ENCODE measurements at places on chromosomes 7 and 10. TPM values are rescaled to one million over a fixed set of nuclear protein-coding genes. Genes with fewer than 3 reads are reported as not detected.

C1GALT1 gene
- total RNA-seq = 10.0 TPM

MYO3A gene
- 0.33 TPM for total RNA-seq

NPSR1 gene
- not detected for total RNA-seq

OR9A2 gene
- total RNA-seq = not detected

FXYD4 gene
- total RNA-seq = not detected

AOAH gene
- total RNA-seq = 3.8 TPM

CRTAC1 gene
- 1.5 TPM for total RNA-seq

NKX1-2 gene
- total RNA-seq = not detected

DNA sequence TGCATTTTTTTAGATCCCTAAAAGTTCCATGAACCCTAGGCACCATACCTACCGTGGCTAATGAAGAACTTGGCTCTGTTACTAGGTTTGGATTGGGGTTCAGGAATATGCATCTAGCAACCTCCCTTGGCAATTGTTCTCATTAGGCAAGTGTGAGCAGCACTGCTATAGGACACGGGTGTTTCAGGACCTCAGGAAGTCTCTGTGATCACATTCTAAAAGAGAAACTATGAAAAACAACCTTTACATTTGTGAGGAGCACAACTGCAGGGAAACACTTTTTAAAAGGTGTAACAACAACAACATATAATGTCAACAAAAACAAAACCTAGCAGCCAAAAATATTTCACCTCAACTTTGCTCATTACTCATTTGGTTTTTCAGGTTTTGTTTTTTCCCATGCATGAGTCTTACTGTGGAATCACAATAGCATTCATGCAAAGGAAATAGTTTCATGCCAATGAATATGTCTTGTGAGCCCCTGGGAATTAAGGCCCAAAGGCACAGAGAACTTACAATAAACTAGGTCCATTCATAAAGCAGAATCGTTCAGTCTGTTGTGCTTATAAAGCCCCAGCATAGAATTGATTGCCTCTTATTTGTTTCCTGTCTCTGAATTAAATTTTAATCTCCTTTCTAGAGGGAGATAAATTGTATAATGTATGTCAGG, 255.7 kb upstream of the DGKB start:
- no peak for DNase-seq
- H3K36me3 ChIP-seq = no peaks in the 10 kb centered on the region
- H3K27ac ChIP-seq = peak overlapping the region; percentile 57
- no peak overlapping the region for H3K4me3 ChIP-seq

GRCh38 chr10:101935431-101935830, 91.8 kb upstream of the KCNIP2 start:
- no peaks in the 10 kb centered on the region for H3K27me3 ChIP-seq
- H3K27ac ChIP-seq = no peak overlapping the region
- H3K36me3 ChIP-seq = no peaks in the 10 kb centered on the region
- DNase-seq = no peak

GRCh38 chr7:34070511-34071323, 165.4 kb downstream of the BMPER start:
- H3K4me1 ChIP-seq = peaks cover 19% of the 10 kb centered on the region
- no peak overlapping the region for H3K27ac ChIP-seq
- DNase-seq = no peak
- no peak overlapping the region for H3K4me3 ChIP-seq

DNA sequence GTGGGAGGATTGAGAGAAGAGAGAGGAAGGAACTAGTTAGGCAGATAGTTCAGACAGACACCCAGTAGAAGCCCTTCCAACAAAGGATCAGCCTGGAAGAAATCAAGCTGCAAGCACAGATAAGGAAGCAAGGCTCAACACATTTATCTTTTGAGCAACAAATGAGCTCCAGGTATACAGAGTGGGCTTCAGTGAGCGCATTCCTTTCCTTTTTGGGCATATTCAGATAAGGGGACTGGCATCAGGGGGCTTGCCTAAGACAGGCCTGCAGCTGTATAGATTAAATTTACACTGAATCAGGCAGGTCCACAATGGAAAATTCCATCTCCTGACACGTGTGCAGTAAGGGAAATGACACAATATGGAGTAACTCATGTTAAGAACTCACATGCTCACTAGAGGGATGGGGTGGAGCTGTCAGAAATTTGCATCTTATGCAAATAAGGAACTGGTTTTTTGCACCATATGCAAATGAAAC, 147.2 kb downstream of the AKR1D1 start:
- H3K4me3 ChIP-seq = no peak overlapping the region
- H3K4me1 ChIP-seq = no peaks in the 10 kb centered on the region
- no peaks in the 10 kb centered on the region for H3K27me3 ChIP-seq
- H3K36me3 ChIP-seq = no peaks in the 10 kb centered on the region

DNA sequence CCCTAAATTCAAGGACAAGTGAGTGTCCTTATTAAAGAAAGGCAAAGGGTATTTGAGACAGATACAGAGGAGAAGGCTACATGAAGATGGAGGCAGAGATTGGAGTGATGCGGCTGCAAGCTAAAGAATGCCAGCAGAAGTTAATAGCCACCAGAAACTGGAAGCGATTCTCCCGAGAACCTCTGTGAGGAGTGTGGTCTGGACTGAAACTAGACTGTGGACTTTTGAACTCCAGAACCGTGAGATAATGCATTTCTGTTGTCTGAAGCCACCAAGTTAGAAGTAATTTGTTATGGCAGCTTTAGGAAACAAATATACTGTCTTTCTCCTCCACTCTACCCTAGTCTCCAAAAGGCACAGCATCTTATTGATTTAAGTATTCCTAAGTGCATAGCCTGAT, 80.3 kb upstream of the CREB5 start:
- H3K4me1 ChIP-seq = no peaks in the 10 kb centered on the region
- H3K27me3 ChIP-seq = no peaks in the 10 kb centered on the region
- no peak for DNase-seq
- H3K36me3 ChIP-seq = no peaks in the 10 kb centered on the region
- H3K4me3 ChIP-seq = no peak overlapping the region

GRCh38 chr7:17098515-17098914, 199.9 kb upstream of the AHR start:
- peaks cover 13% of the 10 kb centered on the region for H3K4me1 ChIP-seq
- H3K27ac ChIP-seq = no peak overlapping the region
- H3K27me3 ChIP-seq = no peaks in the 10 kb centered on the region
- no peak overlapping the region for H3K4me3 ChIP-seq
- no peak for DNase-seq

- H3K4me3 ChIP-seq = no peak overlapping the region
- no peak overlapping the region for H3K27ac ChIP-seq
- no peaks in the 10 kb centered on the region for H3K27me3 ChIP-seq
- no peak for DNase-seq
- no peaks in the 10 kb centered on the region for H3K4me1 ChIP-seq
- H3K36me3 ChIP-seq = no peaks in the 10 kb centered on the region
Observed at GRCh38 chr10:74981831-74982633, 129.4 kb upstream of the SAMD8 start.

- H3K27me3 ChIP-seq = no peaks in the 10 kb centered on the region
- no peak overlapping the region for H3K27ac ChIP-seq
- H3K4me3 ChIP-seq = no peak overlapping the region
- H3K36me3 ChIP-seq = no peaks in the 10 kb centered on the region
- H3K4me1 ChIP-seq = no peaks in the 10 kb centered on the region
Observed at GRCh38 chr10:132156382-132156781, 30.4 kb upstream of the DPYSL4 start.

DNA sequence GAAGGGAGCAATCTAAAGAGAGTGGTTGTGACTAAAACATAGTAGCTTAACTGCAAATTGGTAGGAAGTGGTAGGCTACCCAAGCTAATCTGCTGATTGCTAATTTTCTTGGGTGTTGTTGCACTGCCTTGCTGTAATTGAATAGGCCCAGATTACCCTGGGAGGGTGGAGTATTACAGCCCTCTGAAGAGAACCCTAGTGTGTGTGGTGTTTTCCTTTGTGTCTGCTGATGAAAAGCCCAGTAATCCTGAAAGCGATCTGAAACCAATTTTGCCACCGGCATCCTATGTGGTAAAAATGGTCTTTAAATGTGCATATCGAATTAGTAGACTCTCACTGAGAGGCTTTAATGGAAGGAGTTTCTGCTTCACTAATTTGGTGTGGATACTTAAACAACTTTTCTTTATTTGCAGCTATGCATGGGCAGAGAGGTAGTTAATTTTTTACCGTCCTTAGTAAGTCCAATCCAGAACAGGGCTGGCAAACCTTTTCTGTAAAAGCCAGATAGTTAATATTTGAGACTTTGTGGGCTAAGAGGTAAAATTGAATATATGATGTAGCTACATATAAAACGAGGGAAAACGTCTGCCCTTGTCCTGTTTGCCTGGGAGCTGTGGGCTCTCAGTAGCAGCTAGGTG, 92.5 kb downstream of the CSTF2T start:
- H3K4me1 ChIP-seq = no peaks in the 10 kb centered on the region
- no peak overlapping the region for H3K4me3 ChIP-seq

DNA sequence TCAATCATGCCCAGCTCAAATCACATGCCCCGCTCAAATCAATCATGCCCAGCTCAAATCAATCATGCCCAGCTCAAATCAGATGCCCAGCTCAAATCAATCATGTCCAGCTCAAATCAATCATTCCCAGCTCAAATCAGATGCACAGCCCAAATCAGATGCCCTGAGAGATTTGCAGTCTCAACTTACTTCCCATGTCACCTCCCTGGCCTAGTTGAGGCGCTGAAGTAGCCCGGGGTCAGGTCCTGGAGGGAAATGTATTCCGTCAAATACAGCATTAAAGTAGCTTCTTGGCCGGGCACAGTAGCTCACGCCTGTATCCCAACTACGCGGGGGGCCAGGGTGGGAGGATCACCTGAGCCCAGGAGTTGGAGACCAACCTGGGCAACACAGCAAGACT, 15.7 kb upstream of the PRKAR1B start:
- H3K4me1 ChIP-seq = no peaks in the 10 kb centered on the region
- H3K4me3 ChIP-seq = no peak overlapping the region
- no peak overlapping the region for H3K27ac ChIP-seq
- no peaks in the 10 kb centered on the region for H3K27me3 ChIP-seq
- DNase-seq = no peak
- H3K36me3 ChIP-seq = peaks cover 43% of the 10 kb centered on the region

DNA sequence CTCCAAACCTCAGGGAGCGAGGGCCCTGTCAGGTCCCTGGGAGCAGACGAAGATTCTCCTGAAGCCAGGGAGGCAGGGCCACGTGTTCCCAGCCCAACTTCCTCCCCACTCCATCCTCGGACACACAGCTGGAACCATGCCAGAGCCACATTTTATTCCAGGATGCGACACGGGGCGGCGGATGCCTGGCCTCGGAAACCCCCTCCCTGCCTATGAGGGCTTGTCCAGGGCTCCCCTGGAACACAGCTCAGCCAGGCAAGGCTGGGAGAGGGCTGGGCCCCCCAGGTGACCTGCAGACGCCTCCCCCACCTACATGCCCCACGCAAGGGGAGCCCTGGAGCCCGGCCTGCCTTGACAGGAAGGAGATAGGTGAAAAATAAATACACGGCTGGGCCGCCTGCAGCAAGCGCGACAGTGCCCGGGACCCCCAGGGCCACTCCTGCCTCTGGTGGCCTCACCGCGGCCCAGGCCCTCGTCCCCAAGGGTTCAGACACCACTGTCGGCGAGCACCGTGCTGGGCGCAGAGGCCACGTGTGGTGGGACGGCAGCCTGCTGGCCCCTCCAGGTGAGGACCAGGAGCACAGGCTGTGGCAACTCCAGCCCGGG, 21.5 kb downstream of the GET4 start:
- H3K27ac ChIP-seq = peak overlapping the region; percentile 40
- H3K4me1 ChIP-seq = peaks cover 22% of the 10 kb centered on the region
- H3K4me3 ChIP-seq = no peak overlapping the region

- H3K27ac ChIP-seq = peak overlapping the region; percentile 56
- no peak overlapping the region for H3K4me3 ChIP-seq
- H3K36me3 ChIP-seq = no peaks in the 10 kb centered on the region
- H3K4me1 ChIP-seq = no peaks in the 10 kb centered on the region
- H3K27me3 ChIP-seq = no peaks in the 10 kb centered on the region
Observed at GRCh38 chr10:3090914-3091787, 23.8 kb downstream of the PFKP start.

DNA sequence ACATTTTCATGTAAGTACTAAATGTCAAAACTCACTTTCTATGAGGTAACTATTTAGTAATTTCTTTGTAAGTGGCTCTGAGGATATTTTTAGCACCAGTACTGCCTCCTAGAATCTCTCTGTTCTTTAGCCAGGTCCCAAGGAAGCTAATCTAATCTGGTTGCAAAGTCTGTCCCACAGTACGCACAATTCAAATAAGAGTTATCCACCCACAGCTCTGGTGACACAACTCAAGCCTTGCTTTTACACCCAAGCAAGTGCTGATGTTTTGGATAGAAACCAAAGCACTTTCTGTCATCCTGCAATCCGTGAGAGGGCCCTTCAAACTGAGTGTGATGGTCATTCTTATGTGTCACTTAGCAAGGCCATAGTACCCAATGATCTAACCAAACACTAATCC, 14.5 kb downstream of the GIMAP5 start:
- H3K27ac ChIP-seq = no peak overlapping the region
- H3K4me3 ChIP-seq = no peak overlapping the region
- no peak for DNase-seq
- H3K4me1 ChIP-seq = peaks cover 10% of the 10 kb centered on the region

DNA sequence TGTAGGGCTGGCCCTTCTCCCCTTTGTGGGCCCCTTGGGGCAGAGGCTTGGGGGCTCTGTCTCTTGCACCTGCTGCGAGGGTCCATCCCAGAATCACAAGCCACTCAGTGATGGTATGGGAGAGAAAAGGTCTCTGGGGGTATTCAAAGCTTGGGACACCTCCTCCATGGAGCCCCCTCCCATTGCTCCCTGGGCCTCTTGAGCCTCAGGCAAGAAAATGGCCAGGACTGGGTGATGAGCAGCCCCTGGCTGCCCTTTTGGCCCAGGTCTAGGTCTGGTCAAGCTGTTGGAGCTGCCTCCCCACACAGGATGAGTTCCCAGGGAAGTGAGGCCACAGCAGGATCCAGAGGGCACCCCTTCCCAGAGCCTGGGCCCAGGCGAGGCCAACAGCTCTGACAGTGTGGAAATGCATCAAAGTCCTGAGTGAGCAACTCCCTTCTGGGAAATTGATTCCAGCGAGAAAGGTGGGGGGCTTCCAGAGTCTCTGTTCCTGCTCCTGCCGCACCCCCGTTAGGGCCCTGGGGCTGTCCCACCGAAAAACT, 3.4 kb upstream of the MYL7 start:
- no peak overlapping the region for H3K4me3 ChIP-seq
- no peak overlapping the region for H3K27ac ChIP-seq
- DNase-seq = peak; percentile 51

DNA sequence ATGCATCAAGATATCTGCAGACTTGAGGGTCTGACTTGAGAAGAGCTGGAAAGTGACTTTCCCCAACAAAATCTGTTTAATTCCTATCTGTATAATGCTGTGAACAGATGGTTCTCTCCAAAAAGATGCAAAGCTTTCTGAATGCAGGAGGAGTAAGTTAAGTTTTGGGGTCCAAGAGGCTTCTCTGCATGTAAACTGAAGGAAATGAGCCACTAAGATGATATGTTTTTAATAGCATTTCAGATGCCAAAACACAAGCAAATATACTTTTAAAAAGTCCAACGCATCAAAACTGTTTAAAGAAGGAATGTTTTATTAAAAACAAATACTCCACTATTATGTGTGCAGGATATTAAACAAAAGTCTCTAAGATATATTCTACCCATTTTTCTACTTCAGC, 137.0 kb downstream of the STRA8 start:
- H3K27ac ChIP-seq = no peak overlapping the region
- H3K27me3 ChIP-seq = no peaks in the 10 kb centered on the region
- no peak overlapping the region for H3K4me3 ChIP-seq
- DNase-seq = no peak

- H3K27me3 ChIP-seq = no peaks in the 10 kb centered on the region
- no peak overlapping the region for H3K27ac ChIP-seq
- DNase-seq = no peak
- no peaks in the 10 kb centered on the region for H3K36me3 ChIP-seq
Observed at GRCh38 chr10:4073912-4074311, 288.9 kb upstream of the KLF6 start.

GRCh38 chr7:149719912-149720335, 53.5 kb downstream of the ZNF467 start:
- peak overlapping the region; percentile 31 for H3K27ac ChIP-seq
- H3K36me3 ChIP-seq = peaks cover 28% of the 10 kb centered on the region
- DNase-seq = no peak
- H3K27me3 ChIP-seq = no peaks in the 10 kb centered on the region
- H3K4me1 ChIP-seq = peaks cover 49% of the 10 kb centered on the region
